ENCODE measurements at places on chromosomes 11 and 22. TPM values are rescaled to one million over a fixed set of nuclear protein-coding genes. Genes with fewer than 3 reads are reported as not detected.
A peak's percentile ranks its signal among the peaks of the same experiment; 100 is the strongest.

GRCh38 chr11:65424205-65425104 lies 1.9 kb downstream of the NEAT1 start:
- DNase-seq: peak; percentile 13

DNA sequence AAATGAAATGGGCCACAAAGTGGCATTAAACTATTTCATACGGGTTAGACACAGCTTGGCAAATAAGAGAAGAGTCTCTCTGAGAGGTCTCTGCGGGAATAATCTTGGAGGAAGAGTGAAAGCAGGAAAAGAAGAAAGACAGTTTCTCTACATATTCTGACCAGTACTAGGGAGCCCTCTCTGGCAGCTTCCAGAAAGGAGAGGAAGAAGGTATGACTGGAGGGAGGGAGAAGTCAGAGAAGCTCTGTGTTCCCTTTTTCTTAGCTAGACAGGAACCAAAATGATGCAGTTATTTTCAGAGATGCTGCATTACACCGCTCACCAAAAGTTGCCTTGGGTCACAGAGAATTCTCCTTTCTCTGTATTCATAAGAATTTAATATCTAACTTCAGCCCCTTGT lies 382.1 kb downstream of the KCNA4 start:
- DNase-seq: no peak

Gene KRTAP5-8
- not detected for total RNA-seq

DNA sequence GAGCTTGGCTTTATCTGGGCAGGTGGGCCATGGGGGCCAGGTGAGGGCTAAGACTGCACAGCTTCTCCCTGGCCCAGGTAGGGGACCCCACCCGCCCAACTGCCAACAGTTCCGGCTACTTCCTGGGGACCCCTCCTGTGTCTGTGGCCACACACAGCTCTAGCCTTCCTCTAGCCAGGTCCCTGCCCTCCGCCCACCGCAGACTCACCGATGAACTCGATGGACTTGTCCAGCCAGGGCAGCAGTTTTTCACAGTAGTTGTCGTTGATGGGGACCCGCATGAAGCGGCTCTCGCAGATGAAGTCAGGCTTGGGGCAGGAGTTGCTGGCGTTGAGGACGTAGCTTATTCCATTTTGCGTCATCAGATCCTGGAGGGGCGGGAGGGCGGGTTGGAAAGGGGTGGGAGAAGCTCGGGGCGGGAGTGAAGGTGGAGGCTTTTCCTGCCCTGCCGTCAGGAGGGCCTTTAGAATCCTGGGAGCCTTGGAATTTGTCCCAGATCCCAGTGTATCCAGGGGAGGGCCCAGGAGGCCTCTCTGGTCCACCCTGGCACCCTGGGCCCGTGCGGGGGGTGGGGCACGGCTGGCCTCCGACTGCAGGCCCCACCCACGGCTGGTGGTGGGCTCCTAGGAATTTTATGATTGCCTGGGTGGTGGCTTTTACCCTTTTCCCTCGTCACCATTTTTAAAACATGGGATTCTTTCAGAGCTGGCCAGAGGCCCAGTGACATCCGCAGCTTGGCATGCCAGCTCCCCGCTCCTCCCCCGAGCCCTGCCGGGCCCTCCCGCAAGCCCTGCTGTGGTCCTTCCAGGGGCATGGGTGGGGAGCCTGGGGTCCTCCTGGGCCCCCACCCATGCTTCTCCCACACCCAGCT lies 13.9 kb downstream of the DUSP8 start:
- no peak for DNase-seq

- no peak for DNase-seq
Measured at GRCh38 chr11:83019888-83020579, 51.7 kb downstream of the RAB30 start.

DNA sequence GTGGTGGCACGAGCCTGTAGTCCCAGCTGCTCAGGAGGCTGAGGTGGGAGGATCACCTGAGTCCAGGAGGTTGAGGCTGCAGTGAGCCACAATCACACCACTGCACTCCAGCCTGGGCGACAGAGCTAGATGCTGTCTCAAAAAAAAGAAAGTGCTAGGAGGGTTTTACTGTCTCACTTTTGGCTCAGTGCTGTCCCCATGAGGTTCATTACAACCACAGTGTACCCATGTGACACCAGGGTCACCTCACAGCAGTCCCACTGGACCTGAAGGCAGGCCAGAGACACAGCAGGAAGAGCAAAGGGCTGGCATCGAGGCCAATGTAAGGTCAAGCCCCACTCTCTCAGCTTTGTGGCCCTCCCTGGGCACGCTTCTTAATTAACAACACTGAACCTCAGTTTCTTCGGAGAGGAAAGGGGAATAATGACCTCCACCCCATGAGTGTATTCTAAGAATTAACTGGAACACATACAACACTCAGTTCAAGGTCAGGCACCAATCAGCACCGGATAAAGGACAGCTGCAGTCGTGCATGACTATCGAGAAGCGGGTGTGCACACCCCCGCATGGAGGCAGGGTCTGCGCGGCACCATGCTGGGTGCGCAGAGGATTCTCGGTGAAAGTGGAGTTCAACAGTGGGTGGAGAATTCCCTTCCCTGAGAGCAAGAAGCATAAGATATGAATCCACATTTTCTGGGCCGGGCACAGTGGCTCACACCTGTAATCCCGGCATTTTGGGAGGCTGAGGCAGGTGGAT lies 30.9 kb upstream of the BAIAP2L2 start:
- DNase-seq: no peak

Gene OR8G1
- not detected for total RNA-seq

Data from omental fat pad (tissue), 4 donors.